Renal cortical epithelial cell (primary cell): ENCODE measurements at places on chromosomes 4 and X.

GRCh38 chr4:165088366-165088765 is 24.3 kb downstream of the TMEM192 start:
- DNase-seq: no peak

GRCh38 chr4:122908223-122908622 is 14.2 kb downstream of the NUDT6 start:
- DNase-seq: no peak

GRCh38 chr4:38152721-38153386 is 192.7 kb downstream of the PTTG2 start:
- no peak for DNase-seq

GRCh38 chr4:113248320-113248719 is 198.9 kb downstream of the ANK2 start:
- no peak for DNase-seq

DNA sequence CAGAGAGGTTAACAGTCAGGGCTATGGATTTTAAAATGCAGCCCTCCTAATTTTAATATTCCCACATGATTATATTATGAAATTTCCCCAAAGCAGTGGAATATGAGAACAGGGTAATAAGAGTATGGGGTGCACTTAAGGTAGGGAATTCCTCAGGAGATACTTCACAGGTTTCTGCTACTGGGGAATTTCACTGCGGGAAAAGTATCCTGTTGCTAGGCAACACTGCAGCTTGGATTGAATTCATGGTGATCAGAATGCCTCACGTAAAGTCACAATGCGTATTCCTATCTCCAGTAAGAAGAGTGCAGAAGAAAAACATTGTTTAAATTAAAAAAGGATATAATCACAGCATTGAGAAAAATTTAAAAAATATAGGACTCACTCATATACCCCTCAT is 398.1 kb upstream of the RPS6KA3 start:
- DNase-seq: peak; percentile 44

DNA sequence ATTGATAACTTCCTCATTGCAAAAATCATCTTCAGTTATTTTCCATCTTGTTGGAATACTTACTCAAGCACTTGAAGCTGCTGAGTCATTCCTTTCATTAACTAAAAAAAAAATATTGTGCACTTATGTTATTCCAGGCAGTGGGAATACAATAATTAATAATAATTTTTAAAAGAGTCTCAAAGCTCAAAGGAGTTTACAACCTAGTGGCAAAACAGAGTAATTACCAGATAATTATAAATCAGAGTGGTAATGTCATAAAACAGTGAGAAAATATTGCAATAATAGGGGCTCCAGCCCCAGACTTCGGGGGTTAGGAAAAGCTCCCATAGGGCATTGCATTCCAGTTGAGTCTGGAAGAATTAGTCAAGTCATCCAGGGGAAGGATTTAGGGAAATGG is 79.6 kb downstream of the DDX53 start:
- no peak for DNase-seq

- DNase-seq: no peak
These were observed 2.7 kb downstream of the HPSE start for GRCh38 chr4:83331956-83332355.

DNA sequence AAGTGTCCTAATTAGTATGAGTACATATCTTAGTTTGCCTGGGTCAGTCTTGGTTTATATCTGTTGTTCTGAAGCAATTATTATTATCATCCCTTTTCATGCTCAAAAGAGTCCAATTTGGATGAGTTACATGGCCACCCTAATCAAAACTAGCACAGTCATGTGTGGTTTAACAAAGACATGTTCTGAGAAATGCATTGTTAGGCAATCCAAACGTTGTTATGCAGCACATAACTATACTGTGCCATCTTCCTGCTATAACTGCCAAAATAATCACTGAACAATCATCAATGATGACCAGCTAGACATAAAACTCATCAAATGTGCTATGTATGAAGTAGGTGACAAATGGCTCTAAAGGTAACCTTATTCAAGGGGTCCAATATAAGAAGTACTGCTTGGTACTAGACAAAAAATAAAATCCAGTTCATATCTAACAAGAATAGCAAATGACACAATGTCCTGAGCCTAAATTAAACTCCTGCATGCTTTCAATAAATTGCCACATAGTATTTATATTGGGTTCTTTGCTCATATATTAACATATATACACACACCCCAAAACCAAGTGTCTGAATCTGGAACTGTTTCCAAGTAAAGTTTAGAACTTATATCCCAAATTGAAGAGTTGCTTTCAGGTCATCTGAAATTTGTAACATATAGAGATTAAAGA is 41.9 kb downstream of the CNOT6L start:
- DNase-seq: peak; percentile 32

DNA sequence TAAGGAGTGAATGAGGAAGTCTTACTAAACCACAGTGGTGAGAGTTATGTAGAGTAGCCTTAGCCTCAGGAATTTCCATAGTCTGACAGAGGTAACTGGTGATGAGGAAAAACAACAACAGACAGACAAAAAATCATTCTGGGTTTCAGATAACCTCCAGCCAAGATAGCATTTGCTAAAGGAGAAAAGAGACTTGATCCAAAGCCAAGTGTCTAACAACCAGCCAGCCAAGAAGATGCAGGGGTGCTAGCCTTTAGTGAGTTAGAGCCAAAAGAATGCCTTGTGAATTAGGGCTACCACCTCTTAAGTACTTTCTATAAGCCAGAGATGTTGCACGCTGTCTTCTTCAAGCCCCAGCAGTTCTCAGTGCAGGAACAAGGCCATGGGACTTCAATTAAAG is 478.0 kb upstream of the CPEB2 start:
- DNase-seq: peak; percentile 2

- no peak for DNase-seq
These were observed 20.3 kb downstream of the KLF3 start for GRCh38 chr4:38684271-38684670.

DNA sequence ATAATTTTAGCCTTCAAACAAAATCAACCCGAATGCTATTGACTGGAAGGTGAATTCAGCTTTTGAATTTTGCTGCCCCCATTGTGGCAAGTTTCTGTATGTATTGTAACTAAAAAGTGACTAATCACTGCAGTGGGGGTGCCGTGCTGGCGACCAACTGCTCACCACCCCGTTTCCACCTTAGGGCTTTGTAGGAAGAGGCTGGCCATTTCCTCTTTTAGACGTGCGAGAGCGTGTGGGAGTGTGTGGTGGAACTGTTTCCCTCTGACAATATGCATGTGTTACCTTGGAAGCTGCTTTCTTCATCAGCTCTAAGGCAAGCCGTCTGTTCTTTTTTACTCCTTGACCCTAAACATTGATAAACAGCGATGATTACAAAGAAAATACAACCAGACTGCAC is 78.8 kb downstream of the SEL1L3 start:
- DNase-seq: no peak

GRCh38 chrX:106875151-106875550 is 28.0 kb downstream of the RIPPLY1 start:
- DNase-seq: no peak

DNA sequence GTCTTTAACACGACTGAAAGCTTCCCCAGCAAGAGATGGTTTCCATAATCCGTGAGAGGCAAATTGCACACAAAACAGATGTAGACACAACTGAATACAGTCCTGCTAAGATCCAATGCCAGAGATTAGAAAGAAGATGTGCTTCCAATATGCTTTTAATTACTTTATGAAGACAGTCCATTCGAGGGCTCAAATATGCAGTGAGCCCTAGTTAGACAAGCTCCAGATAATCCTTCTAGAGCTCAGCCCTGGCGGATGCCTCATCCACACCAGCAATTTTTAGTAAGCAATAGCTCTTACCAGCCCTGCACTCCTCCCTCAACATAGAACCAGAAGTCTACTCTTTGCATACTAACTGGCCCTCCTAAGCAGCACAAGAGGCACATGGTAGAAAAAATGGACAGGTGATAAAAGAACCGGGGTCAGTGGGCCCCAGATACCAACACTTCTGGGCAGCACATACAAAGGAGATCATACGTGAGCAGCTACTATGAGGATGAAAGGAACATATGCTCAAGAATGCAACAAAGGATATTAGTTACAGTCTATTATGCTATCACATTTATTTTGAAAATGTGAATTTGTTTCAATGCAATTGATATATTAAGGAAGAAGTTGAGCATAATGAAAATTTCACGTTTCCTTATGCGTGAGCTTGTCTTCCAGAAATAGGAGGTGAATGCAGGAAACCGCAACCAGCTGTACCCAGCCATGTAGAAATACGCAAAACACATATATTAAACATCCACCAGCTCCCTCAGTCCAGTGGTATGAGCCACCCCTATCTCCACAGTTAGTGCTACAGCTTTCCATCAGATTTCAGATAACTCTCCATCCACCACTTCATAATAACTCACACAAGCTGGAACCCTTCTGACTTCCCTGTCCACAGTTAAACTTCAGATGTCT is 34.3 kb downstream of the GPC4 start:
- DNase-seq: no peak

- DNase-seq: no peak
These were observed 519.2 kb downstream of the PCDH10 start for GRCh38 chr4:133668061-133668851.

GRCh38 chr4:147078875-147079658 is 133.4 kb upstream of the TTC29 start:
- peak; percentile 23 for DNase-seq

- no peak for DNase-seq
These were observed 304.3 kb downstream of the LDB2 start for GRCh38 chr4:16594128-16594527.

DNA sequence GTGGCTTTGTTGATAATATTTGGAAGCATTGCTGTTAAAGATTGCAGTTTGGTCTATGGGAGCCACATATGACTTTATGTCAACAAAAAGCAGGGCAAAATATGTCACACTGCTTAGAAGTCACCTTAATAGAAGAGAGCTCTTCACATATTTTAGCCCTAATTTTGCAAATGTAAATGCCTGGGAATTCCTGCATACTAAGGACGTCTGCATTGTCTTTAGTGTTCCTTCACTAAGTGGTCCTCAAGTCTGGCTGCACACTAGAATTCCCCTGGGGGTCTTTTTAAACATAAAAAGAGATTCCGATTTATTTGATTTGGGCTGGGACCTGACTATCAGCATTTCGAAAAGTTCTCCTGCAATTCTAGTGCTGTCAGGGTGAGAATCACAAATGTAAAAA is 495.1 kb upstream of the FAM241A start:
- DNase-seq: no peak

DNA sequence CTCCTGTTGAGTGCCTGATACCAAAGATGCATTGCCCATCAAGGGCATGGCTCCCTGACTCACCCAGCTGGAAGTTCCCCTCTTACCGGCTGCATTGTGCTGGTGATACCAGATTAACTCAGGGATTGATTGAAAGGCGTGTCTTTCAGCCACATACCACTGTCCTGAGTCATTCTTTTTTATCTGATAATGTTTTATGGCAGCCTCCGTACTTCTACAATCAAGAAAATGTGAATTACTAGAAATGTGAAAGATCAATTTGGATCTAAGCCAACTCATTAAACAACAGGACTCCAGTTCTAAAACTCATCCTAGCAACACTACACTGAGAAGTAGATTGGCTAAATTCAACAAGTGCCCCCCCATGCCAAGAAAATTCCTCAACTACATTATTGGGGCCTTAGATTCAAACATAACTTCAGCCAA is 40.0 kb downstream of the TXK start:
- DNase-seq: peak; percentile 78

GRCh38 chr4:15586066-15586465 is 69.1 kb downstream of the FBXL5 start:
- peak; percentile 38 for DNase-seq

DNA sequence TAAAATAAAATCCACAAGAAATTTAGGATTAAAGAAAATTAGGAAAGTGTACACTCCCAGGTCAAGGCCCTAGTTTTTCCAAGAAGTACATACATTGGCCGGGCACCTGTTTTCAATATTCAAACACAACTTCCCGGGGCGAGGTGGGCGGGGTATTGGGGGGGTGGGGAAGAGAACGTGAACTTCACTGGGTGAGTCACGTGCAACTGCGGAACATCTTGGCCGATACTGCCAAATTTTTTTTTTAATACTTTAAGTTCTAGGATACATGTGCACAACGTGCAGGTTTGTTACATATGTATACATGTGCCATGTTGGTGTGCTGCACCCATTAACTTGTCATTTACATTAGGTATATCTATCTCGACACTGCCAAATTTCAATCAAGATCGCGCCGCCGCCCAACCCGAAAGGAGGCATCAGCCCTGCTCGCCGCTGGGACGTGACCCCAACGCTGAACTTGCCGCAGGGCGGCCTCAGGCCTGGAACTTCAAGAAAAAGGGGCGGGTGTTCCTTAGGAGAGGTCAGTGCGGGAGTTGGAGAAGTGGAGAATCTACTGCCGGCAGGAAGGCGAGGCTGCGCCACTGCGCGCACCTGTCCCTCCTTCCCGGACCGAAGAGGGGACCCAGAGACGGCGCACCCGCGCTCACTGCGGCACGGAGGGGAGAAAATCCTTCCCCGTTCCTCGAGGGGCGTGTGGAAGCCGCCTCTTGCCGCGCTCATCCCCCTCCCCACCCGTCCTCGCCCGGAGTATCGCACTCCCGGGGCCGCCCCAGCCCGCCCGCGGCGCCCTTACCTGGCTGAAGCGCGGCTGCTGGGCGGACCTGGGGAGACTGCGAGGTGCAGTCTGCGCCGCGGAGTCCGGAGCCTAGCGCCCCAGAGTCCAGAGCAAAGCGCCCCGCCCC is at the start of gene TEC:
Gene TEC, minus strand, starts transcription at position 883 of the 905 bp plus-strand sequence. CDS start 41,224 bp downstream, outside the sequence.
- peak; percentile 48 for DNase-seq

DNA sequence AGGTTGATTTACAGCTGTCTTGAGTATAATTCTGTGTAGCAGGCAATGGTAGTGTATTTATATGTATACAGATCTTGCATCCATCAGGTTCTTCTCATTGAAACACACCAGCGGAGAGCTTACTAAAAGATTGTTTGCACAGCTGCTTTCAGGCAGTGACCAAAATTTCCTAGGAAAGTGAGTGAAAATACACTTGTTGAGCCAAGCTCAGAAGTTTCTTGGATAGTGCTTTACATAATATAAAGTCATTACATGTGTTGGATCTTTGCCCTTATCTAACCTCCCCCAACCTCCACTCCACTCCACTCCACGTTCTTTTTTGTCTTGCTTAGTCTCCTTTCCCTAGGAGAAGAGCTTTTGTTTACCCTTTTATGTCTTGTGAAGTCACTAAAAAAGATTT is 34.1 kb downstream of the CNKSR2 start:
- DNase-seq: no peak

DNA sequence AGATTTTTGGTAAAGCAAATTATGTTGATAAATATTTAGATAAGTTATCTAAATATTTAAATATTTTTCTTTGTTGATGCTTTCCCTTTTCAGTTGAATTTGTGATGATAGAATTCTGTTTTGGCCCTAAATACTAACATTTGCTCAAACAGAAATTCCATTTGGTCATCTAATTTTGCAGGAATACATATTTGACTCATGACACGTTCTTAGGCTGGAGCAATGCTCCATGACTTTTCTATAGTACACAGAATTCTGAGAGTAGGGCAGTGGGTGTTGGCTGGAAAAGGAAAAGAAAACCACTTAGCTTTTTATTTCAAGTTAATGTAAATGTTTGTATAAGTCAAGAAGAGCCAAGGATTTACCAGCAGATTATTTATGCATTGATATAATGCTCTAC is 58.6 kb upstream of the GK2 start:
- no peak for DNase-seq

GRCh38 chr4:122577808-122578781 is 42.8 kb downstream of the IL21 start:
- peak; percentile 41 for DNase-seq

GRCh38 chr4:40183615-40184411 is 13.0 kb upstream of the RHOH start:
- DNase-seq: peak; percentile 28
